ENCODE measurements at places on chromosomes 2 and 18. TPM values are rescaled to one million over a fixed set of nuclear protein-coding genes. Genes with fewer than 3 reads are reported as not detected.

GRCh38 chr2:18403921-18404522 lies 156.4 kb downstream of the RDH14 start:
- H3K4me3 ChIP-seq = no peak overlapping the region
- no peaks in the 10 kb centered on the region for H3K27me3 ChIP-seq
- no peaks in the 10 kb centered on the region for H3K36me3 ChIP-seq
- no peak overlapping the region for H3K27ac ChIP-seq

- H3K4me1 ChIP-seq = no peaks in the 10 kb centered on the region
- no peaks in the 10 kb centered on the region for H3K36me3 ChIP-seq
These were observed 735.6 kb downstream of the TSN start for GRCh38 chr2:122491011-122491410.

DNA sequence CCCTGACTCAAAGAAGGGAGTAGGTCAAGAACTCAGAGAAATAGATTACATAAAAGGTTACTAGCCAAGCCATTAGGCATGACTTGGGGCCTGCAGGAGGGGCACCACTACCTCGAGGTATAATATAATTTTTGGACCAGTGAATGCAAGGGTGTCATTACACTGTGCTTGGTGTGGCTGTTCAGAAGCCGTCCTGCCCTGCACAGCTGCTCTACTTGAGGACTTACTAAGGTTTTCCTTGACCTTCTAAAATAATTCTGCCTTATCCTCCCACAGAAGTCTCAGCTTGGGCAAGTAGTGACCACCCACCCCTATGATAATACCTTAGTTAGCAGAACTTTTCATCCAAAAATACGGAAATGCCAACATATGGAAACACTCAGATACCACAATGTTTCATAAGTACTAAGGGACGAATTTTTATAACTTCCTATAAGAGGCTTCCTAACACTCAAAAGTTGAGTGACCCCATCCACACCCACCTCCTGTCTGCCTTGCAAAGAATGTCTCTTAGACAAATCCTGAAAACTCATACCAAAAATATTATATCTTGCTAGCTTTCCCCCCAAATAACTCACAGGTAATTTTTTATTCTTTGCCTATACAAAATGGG lies 17.7 kb upstream of the ATG16L1 start:
- peaks cover 8% of the 10 kb centered on the region for H3K4me1 ChIP-seq
- H3K27ac ChIP-seq = no peak overlapping the region
- no peak overlapping the region for H3K4me3 ChIP-seq

GRCh38 chr2:202165945-202166344 lies 72.5 kb downstream of the SUMO1 start:
- no peak overlapping the region for H3K4me3 ChIP-seq
- no peaks in the 10 kb centered on the region for H3K36me3 ChIP-seq
- no peak for DNase-seq
- H3K27me3 ChIP-seq = no peaks in the 10 kb centered on the region
- peaks cover 13% of the 10 kb centered on the region for H3K4me1 ChIP-seq

The RAB27B gene
- 0.28 TPM for total RNA-seq

Data from chondrocyte (in vitro differentiated cells).